ENCODE measurements at places on chromosomes 12 and 14.

- no peak for DNase-seq
Observed at GRCh38 chr14:28052251-28052650, 714.3 kb upstream of the FOXG1 start.

DNA sequence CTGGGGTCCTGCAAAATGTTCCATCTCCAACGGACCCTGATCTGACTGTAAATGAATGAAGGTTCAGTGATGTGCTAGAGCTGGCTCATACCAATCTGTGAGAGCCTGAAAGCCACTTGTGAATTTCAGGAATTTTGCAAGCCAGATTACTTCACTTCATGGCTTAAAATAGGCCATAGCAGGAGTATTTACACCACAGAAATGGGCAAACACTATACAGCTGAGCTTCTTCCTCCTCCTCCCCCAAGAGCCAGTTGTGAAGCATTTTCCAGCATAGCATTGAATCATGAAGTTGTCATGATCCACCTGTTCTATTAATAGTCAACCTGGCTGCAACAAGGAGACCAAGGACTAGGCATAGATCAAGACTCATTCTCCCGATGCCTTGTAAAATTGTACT lies 141.3 kb upstream of the RASSF8 start:
- DNase-seq, result no peak

- no peak for DNase-seq
Observed at GRCh38 chr12:76117067-76117691, 32.7 kb upstream of the NAP1L1 start.

DNA sequence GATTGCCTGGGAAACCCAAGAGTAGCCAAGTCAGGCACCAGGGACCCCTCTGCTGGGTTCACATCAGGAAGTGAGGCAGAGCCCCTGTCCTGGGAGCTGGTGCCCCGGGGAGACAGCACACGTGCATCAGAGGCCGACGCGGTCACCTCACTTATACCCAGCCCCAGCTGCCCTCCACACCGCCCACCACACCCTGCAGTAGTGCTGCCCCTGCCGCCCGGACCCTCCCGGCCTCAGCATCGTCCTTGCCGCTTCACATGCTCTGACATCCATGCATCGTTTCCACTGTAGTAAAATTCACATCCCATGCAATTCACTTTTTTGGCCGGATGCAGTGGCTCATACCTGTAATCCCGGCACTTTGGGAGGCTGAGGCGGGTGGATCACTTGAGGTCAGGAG lies 14.0 kb downstream of the MMP17 start:
- no peak for DNase-seq

DNA sequence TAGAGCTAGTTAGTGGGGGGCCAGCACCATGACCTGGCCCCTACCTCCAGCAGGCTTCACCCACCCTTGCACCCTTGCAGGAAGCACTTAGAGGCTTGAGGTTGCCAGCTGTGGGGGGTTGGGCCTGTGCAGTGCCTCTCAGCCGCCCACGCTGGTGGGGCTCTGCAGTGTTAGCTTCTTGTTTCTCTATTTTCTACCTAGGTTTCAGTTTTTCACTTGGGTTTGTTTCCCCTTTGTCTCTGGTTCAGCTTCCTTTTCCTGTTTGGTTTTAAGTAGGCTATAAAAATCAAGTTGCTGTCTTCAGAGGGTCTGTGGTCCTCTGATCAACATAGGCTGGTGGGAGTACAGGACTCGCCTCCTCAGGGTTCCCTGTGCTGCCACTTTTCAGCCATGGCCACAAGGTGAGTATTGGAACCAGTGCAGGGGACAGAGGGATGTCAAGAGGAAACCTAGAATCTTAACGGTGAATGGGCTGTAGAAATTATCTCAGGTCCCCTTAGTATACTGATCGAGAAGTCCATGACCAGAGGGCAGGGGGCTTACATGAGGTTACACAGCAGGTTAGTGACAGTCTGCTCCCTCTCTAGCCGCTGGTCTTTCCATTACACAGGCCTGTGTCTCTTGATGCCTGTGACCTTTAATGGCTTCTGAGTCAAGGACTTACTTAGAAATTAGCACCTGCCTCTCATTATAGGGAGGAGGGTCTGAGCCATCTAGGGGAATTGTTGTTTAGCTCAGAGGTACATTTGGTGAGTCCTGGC lies at the start of gene EVL:
EVL (plus strand) TSS at position 312 of the 761 bp plus-strand sequence; CDS start at position 391, 79 bp downstream.
- DNase-seq, result peak; percentile 89

- no peak for DNase-seq
Observed at GRCh38 chr12:88923631-88924030, 343.4 kb upstream of the KITLG start.

DNA sequence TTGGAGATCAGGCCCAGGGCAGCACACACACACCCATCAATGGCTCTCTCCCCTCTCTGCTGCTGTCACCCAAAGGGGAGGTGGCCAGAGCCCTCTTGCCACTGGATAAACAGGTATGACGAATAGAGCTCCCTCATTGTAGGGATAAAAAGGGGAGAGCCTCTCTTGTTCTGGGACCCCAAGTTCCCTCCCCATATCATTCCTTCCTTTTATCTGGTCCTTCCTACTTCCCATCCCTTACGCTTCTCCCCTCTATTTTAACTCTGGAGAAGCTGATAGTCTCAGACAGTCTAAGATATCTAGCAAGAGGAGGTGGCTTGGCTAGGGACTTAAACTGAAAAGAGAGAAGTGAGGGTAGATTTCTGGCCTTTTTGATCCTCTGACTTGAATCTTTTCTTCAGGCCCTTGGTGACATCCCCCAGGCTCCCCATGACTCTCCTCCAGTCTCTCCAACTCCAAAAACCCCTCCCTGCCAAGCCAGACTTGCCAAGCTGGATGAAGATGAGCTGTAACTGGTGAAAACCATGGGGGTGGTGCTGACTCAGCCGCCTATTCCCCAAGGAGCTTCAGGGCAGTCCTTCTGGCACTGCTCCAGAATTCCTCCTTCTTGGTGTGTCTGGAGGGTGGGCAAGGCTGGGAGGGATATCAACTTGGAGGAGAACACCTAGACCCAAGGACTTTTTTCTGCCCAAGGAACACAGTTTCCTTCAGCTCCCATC lies 5.3 kb downstream of the ARHGEF25 start:
- DNase-seq, result no peak

DNA sequence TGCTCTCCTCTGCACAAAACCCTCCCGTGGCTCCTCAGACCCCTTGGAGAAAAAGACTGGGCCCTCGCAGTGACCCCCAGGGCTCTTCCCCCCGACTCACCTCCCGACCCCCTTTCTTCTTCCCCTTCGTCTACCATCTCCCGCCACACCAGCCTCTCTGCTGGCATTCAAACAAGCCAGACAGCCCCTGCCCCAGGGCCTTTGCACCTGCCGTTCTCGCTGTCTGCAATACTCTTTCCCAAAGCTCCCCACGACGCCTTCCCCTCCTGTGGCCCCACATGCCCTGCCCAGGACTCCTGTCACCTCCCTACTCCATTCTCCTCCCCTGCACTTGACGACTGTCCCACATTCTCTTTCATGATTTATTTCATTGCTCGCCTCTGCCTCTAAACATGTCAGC lies 115.7 kb downstream of the PHETA1 start:
- DNase-seq, result no peak
